ENCODE measurements at places on chromosomes 1 and 21.

- DNase-seq: no peak
Measured at GRCh38 chr1:159786966-159787365, 6.2 kb downstream of the DUSP23 start.

DNA sequence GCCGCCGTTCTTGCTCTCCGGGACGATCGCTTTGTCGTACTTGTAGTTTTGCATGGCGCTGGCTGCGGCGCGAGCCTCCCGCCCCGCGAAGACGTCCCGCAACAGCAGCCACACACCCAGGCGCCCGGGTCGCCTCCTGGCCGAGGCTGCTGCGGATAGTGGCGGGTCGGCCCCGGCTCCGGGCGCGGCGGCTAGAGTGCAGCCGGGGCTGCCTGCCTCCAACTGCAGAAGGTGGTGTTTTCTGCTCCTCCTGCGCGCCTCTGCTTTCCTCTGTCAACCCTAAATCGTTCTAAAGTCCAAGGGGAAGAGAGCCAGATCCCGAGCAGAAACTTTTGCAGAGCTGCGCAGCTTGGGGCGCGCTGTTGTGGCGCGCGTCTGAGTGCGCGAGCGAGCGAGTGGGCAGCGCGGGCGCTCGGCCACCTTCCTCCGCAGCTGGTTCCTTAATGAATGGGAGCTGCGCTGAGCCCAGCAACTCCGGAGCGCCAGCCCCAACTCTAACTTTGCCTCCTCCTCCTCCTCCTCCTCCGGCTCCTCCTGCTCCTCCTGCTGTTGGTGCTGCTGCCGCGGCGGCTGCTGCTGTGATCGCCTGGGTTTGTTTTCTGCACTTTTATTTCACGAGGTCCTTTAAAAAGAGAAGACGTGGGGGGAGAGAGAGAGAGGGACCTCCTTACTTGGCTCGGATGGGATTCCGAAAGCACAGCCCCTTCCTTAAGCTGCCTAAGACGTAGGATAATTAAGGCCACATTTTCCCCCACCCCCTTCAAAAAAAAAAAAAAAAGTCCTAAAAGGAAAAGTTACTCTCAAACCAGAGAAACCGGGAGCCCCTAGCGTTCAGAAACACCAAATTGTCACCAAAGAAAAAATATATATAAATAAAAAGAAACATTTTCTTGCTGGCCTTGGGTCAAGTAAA, at the start of gene PLPP3:
PLPP3 (minus strand) TSS at position 601 of the 913 bp plus-strand sequence; CDS start at position 54, 547 bp downstream.
- peak; percentile 87 for DNase-seq

DNA sequence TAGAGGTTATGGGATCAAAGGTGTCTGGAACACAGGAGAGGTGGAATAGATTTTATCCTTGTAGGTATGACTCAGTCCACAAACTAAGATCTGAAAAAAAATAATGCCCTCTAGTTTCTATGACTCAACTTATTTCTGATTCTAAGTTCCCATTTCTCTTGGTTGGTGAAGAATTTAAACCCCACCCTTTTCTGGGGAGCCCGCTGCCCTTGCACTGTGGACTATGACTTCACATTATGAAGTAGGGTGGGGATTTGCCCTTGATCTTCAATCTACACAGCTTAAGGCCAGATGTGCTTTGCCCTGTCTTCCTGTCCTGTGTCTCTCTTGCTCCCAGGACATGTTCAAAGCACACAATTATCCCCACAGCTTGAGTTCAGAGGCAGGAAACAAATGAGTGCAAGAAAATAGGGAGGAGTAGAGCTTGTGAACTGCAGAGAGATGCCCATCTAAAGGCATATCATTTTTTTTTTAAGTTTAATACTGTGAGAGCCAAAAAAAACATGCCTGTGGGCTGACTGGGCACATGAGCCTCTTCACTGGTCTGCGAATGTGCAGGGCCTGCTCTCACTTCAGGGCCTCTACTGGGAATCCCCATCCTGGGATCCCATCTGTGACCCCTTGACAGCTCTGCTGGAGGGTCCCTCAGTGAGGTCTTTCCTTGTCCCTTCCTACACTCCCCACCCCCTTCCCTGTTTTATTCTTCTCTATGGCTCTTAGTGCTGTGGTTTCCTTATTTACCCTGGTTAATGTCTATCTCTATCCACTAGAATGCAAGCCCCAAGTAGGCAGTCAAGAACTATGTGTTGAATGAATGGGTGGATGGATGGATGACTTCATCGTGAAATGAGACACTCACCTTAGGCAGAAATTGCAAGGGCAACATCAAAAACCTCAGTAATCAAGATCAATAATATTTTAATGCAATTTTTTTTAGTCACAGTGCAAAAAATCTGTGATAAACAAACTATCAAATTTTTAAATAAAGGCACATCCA, 61.5 kb downstream of the CD58 start:
- peak; percentile 58 for DNase-seq

DNA sequence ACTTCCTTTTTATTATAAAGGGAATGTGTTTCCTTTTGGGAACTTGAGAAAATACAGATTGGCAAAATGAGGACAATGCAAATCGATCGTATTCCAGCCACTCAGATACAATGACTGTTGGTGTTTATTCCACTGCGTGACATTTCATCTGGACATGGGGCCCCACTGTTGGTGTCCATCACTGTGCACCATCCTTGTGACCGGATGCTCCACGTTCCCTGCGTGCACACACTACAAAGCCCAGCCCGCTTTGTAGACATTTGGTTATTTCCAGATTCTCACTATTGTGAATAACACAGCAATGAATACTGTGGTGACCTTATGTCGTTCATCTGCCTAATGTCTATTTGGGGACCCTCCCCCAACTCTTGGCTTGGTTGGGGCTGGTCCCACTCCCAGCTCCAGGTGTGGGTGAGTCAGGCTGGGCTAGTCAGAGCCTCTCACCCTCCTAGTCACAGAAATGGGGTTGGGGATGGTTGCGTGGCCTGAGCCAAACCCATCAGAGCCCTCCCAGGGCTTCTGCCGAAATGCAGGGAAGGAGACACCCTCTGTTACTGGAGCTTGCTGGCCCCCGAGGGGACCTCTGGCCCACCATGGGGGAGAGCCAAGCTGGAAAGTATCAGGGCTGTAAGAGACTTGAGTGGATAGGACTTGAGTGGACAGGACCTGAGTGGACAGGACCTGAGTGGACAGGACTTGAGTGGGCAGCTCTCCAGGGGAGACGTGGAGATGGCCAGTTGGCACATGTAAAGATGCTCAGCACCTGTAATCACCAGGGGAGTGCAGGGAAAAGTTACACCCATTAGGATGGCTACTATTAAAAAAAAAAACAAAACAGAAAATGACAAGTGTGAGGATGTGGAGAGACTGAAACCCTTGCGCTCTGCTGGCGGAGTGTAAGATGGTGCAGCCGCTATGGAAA, 57.1 kb upstream of the ADARB1 start:
- DNase-seq: no peak

- no peak for DNase-seq
Measured at GRCh38 chr1:179034720-179035119, 9.0 kb downstream of the FAM20B start.

GRCh38 chr1:219277304-219278105, 103.8 kb downstream of the LYPLAL1 start:
- DNase-seq: no peak

- DNase-seq: no peak
Measured at GRCh38 chr1:14777516-14778506, 179.3 kb downstream of the KAZN start.

GRCh38 chr1:62283986-62284385, 35.2 kb downstream of the KANK4 start:
- DNase-seq: no peak

DNA sequence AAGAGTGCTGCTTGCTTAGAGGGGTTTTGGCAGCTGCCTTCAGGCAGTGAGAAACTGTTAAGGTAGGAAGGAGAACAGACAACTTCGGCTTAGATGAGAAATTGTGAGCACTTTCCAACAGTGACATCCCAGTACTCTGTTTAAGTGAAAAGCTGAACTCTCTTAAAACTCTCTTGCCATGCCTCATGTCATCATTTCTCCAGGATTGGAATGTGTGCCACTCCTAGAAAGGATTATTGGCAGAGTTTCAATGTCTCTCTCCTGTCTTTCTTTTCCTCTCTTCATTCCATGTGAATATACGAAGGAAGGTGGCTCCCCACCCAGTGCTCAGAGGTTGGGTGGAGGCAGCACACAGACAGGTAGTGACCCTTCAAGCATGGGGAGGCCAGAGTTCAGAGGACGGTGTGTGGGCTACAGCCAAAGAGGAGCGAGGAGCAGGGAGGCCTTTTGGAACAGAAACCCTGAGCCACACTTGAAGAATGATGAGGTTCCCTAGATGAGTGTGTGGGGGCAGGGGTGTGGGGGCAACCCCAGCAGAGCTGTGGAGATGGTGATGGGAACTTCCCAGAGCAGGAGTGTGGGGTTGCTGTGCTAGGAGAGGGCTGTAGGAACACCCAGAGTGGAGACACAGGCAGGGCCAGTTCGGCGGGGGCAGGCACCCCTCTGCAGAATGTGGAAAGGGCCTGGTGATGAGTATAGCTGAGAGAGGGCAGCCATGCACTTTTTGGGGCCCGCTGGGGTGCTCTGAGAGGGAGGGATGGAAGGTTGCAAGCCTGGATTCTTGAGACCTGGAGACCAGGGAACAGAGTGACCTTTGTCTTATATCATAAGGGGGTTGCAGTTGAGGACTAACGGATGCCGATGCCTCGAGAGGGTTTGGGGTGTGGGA, 58.8 kb downstream of the GALNT2 start:
- DNase-seq: no peak

DNA sequence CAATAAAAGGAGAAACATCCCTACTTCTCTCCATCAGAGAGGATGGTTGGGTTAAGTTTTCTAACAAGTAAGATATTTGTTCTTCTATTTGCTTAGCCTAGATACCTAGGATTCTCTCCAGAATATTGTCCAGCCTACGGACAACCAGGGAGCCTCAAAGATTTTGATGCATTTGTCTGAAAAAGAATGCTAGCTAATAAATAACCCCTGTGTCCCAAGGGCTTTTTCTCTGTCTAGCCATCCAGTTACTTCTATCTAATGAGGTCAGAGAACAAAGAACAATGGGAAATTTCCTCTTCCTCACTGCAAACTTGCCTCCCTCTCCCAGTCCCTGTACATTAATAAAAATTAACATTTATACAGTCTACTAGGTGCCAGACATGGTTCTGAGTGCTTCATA, 810 bp downstream of the RGS5 start:
- DNase-seq: no peak

GRCh38 chr1:24558902-24559791, 3.3 kb downstream of the NCMAP start:
- peak; percentile 46 for DNase-seq

DNA sequence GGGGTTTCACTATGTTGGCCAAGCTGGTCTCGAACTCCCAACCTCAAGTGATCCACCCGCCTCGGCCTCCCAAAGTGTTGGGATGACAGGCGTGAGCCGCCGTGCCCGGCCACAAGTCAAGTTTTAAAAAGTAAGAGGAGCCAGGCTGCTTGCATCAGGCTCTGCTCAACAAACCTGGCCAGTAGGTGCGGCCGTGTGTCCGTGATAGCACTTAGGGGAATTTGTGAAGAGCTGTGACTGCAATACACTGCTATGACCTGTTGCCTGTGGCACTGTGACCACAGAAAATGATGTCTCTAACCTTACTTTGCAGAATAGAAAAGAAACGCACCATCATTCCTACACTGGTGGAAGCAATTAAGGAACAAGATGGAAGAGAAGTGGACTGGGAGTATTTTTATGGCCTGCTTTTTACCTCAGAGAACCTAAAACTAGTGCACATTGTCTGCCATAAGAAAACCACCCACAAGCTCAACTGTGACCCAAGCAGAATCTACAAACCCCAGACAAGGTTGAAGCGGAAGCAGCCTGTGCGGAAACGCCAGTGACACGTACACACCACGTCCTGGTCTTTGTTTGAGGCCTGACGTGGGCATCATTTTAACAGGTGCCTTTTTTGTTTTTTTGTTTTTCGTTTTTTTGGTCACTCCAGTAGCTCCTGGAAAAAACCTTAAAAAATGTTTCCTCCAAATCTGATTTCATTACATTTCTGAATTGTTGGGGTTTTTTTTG, 16.7 kb downstream of the C1orf174 start:
- no peak for DNase-seq

DNA sequence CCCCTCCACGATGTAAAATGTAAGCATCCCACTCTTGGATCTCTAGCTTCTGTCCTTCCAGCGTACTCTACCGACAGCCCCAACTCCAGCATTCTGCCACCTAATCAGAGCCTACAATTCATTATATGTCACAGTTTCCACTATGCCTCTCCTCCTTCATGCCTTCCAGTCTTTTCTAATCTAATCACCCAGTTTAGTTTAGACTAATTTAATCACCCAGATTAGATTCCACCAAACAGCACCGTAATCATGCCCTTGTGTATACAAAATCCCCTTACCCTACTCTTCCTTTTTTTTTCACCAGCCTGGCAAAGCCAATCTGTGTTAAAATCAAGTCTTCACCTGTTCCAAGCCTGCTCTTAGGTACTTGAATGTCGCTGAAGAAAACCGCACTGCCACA, 49.8 kb upstream of the KANK4 start:
- DNase-seq: no peak

GRCh38 chr1:8092657-8093056, 66.5 kb upstream of the ERRFI1 start:
- no peak for DNase-seq

GRCh38 chr1:94501935-94502334, 39.6 kb downstream of the F3 start:
- no peak for DNase-seq

- no peak for DNase-seq
Measured at GRCh38 chr1:183636783-183637182, 1.2 kb upstream of the ARPC5 start.

DNA sequence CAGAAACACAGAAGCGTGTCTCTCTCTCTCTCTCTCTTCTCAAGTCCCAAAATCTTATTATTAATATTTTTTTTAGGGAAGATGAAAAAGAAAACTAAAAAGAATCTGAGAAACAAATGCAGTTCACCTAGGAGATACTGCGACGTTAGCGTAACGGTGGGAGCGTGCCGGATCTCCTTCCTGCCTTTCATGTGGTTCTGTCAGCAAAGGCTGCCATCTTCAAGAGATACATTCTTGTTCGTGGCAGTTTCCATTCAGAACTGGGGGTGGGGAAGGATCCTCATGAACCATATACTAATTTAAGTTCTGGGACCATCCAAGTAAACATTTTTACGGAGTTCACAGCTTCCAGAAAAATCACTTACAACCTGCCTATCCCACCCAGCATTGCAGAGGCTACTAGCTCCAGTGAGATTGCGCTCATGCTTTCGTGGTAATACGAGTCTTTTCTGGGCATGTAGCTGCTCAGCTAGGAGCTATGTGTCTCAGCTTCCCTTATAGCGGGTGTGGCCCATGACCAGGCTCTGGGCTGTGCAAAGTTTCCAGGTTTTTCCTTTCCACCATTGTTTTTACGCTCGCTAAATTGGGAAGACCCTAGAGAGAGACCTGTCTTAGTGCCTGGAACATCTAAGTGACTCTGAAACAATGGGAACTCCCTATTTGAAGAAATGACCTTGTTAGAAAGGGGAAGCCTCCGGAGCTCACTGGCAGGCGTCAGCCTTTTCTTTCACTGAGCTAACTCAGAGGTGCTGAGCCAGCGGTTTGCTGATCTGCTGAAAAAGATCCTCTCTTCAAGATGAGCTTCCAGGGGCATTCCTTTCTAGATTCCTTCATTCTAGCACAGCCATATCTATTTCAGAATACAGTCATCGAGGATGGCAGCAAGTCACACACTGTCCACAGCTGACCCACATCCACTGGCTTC, 17.3 kb downstream of the SLAMF1 start:
- no peak for DNase-seq
